Ovary (tissue), 10 donors: ENCODE measurements at places on chromosomes 1 and 21. TPM values are rescaled to one million over a fixed set of nuclear protein-coding genes. Genes with fewer than 3 reads are reported as not detected.

The SEC16B gene
- 3.0 TPM for total RNA-seq

The LAMB3 gene
- 0.58 TPM for total RNA-seq

The LRRC8B gene
- total RNA-seq = 6.8 TPM

- H3K36me3 ChIP-seq = no peaks in the 10 kb centered on the region
- no peak overlapping the region for H3K27ac ChIP-seq
- no peaks in the 10 kb centered on the region for H3K27me3 ChIP-seq
- H3K4me1 ChIP-seq = peaks cover 30% of the 10 kb centered on the region
- no peak for DNase-seq
- peak overlapping the region; percentile 6 for H3K4me3 ChIP-seq
Observed at GRCh38 chr1:204885790-204886189, 15.1 kb downstream of the NFASC start.

- no peaks in the 10 kb centered on the region for H3K36me3 ChIP-seq
- no peak overlapping the region for H3K27ac ChIP-seq
- DNase-seq = no peak
- no peaks in the 10 kb centered on the region for H3K27me3 ChIP-seq
Observed at GRCh38 chr1:156226116-156226538, 13.3 kb downstream of the PMF1 start.

DNA sequence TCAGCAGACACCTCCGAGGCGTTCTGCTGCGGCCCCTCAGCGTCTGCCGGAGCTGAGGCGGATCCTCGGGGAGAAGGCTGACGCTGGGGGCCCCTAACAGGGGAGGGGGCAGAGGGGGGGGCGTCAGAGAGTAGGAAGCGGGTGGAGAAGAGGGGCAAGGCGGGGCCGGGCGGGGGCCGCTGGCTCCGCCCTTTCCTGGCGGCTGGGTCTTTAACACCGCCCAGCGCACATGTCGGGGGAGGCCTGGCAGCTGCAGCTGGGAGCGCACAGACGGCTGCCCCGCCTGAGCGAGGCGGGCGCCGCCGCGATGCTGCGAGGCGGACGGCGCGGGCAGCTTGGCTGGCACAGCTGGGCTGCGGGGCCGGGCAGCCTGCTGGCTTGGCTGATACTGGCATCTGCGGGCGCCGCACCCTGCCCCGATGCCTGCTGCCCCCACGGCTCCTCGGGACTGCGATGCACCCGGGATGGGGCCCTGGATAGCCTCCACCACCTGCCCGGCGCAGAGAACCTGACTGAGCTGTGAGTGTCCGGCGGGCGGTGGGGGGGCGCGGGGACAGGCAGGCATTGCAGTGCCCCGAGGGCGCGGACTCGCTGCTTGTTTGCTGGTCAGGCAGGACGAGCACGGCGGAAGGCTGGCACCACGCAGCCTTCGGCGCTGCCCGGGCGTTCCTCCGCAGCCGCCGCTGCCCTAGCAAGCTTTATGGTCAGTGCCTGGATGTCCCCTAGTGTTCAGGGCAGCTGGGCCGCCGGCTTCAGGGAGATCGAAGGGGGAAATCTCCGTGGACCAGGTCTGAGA is at the start of gene NTRK1:
Gene NTRK1, plus strand, starts transcription at position 238 of the 796 bp plus-strand sequence. Its CDS starts 70 bp downstream, at position 308.
- H3K36me3 ChIP-seq = no peaks in the 10 kb centered on the region
- H3K27me3 ChIP-seq = peaks cover 9% of the 10 kb centered on the region
- H3K4me3 ChIP-seq = peak within 1 kb of the TSS; percentile 21
- no peak within 1 kb of the TSS for H3K27ac ChIP-seq
- H3K4me1 ChIP-seq = peaks cover 2% of the 10 kb centered on the region

DNA sequence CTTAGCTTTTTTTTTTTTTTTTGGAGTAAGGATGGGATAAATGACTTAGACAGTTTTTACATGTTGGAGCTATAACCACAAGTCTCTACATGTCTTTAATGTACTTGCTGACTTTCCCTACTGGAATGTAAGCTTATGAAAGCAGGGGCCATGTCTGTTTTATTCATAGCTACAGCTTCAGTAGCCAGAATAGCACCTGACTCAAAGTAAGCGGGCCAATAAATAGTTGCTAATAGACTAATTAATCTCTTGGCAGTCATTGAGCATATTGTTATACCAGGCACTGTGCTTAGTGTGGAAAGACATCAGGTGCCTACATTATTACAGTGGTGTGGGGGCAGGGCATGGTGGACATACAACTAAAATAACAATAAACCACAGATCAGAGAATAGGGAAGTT is 84.4 kb upstream of the HOOK1 start:
- no peaks in the 10 kb centered on the region for H3K27me3 ChIP-seq
- peak overlapping the region; percentile 69 for H3K27ac ChIP-seq
- H3K36me3 ChIP-seq = no peaks in the 10 kb centered on the region
- peaks cover 21% of the 10 kb centered on the region for H3K4me1 ChIP-seq
- DNase-seq = no peak

GRCh38 chr1:245686006-245686405 is 531.2 kb downstream of the KIF26B start:
- no peaks in the 10 kb centered on the region for H3K27me3 ChIP-seq
- no peaks in the 10 kb centered on the region for H3K4me1 ChIP-seq
- no peak overlapping the region for H3K4me3 ChIP-seq
- H3K27ac ChIP-seq = no peak overlapping the region
